ENCODE measurements at places on chromosomes 11 and 22.

DNA sequence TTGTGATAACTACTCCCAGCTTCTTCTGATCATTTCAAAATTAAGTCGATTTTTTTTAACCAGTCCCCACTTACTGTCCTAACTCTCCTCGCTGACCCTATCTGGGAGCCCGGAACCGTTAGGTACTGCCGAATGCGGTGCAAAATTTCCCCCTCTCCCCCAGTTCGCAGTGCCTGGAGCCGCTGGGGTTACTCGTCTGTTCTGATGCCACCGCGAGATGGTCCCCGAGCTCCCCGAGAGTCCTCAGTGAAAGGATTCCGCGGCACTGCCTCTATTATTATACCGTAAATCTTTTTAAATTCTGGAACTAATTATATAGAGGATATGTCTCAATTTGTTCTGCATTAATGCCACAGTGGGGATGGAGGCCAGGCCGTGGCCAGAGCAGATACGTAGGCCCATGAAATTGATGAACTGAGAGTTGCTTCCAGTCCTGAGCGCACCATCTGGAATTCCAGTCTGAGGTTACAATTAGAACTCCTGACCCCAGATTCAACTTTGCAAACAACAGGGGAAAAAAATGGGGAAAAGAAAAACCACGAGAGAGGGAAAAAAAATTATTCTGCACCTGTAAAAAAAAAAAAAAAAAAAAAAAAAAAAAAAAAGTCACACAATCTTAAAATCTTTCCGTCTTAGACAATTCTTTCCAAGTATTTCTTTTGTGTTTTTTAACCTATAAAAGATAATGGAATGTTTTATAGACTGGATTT, 4.3 kb upstream of the WT1 start:
- no peak overlapping the region for H3K27ac ChIP-seq
- peaks cover 31% of the 10 kb centered on the region for H3K4me1 ChIP-seq
- no peak for DNase-seq
- peaks cover 90% of the 10 kb centered on the region for H3K27me3 ChIP-seq
- H3K36me3 ChIP-seq, result no peaks in the 10 kb centered on the region

DNA sequence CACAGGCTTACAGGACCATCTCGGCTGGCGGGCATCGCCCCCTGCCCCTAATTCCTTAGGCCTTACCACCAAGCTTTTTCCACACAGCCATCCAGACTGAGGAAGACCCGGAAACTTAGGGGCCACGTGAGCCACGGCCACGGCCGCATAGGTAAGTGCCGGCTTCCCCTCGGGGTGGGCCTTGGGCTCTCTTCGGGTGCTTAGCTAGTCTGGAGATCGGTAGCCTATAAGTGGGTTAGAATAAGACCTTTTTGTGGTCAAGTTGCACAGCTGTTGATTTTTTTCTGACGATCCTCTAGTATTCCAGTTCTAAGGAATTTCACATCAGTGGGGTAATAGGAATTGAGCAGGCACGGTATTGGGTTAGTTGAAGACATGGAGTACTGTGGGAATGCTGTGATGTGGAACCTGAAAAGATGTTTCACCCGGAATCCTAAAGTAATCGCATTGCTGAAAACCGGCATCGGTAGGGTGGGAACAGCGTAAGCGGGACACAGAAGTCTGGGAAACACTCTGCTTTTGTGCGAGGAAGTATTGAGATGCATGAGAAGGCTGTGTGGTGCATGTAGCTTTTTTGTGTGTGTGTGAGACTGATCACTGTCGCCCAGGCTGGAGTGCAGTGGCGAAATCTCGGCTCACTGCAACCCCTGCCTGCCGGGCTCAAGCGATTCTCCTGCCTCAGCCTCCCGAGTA, 669 bp downstream of the RPL27A start:
- H3K27me3 ChIP-seq, result no peaks in the 10 kb centered on the region
- no peak for DNase-seq
- H3K4me1 ChIP-seq, result peaks cover 36% of the 10 kb centered on the region
- H3K36me3 ChIP-seq, result peaks cover 25% of the 10 kb centered on the region
- H3K4me3 ChIP-seq, result peak overlapping the region; percentile 74

DNA sequence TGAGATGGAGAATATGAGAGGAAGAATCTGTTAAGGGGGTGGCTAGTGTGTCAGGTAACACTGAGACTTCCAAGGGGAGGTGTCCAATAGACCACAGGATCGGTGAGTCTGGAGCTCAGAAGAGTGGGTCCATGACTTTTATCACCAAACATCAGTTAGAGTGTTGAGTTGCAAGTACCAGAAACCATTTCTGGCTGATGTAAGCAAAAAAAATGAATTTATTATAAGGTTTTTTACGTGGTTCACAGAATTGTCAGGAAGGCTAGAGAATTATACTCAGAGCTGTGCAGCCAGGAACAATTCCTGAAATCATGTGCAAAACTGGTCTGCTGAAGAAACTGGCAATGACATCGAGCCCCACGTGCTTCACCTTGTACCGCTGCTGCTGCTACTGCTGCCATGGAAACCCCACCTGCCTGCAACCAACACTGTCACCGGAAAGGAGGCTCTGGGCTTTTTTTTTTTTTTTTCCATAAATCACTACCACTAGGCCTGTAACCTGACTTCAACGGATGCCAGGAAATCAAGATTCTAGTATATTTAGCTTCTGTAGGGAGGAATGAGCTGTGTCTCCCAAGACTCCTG, 16.6 kb upstream of the STK33 start:
- H3K27ac ChIP-seq, result peak overlapping the region; percentile 77
- no peak for DNase-seq
- H3K4me1 ChIP-seq, result peaks cover 19% of the 10 kb centered on the region
- H3K27me3 ChIP-seq, result no peaks in the 10 kb centered on the region

GRCh38 chr11:119626871-119627270, 102.1 kb downstream of the NECTIN1 start:
- no peak overlapping the region for H3K4me3 ChIP-seq
- H3K27me3 ChIP-seq, result peaks cover 28% of the 10 kb centered on the region
- no peaks in the 10 kb centered on the region for H3K36me3 ChIP-seq
- H3K4me1 ChIP-seq, result no peaks in the 10 kb centered on the region

DNA sequence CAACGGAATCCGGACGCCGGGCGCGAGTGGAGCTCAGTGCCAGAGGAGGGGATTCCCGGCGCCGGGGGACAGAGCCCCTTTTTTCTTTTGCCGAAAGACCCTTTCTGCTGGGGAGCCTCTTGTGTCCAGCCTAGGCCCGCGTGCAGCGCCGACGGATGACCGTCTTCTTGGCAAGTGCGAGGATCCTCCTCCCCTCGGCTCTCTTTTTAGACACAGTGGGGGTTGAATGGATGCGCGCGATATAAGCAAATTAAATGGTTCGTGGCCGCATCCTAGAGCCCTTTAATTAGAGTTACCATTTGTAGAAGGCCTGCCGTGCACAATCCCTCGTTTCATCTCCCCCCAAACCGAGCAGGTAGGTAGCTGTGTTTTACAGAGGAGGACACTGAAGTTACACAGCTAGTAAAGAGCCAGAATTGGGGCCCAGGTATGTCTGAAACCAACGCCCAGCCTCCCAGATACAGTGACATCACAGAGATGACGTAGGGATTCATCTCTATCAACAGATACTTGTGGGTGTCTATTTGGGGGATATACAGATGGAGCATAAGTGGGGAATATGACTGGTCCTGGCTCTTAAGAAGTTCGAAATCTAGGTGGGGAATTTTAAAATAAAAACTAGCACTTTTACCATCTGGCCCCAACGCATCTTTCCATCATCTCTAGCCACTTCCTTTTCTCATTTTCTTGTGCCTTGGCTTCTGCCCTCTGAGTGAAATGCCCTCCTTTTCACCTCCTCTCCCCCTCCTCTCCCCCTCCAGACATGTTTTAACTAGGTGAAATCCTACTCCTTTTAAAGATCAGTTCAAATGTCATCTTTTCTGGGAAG, 875 bp downstream of the TCP11L1 start:
- peak overlapping the region; percentile 74 for H3K4me3 ChIP-seq
- DNase-seq, result no peak
- peaks cover 18% of the 10 kb centered on the region for H3K4me1 ChIP-seq
- peaks cover 4% of the 10 kb centered on the region for H3K36me3 ChIP-seq
- peak overlapping the region; percentile 98 for H3K27ac ChIP-seq

DNA sequence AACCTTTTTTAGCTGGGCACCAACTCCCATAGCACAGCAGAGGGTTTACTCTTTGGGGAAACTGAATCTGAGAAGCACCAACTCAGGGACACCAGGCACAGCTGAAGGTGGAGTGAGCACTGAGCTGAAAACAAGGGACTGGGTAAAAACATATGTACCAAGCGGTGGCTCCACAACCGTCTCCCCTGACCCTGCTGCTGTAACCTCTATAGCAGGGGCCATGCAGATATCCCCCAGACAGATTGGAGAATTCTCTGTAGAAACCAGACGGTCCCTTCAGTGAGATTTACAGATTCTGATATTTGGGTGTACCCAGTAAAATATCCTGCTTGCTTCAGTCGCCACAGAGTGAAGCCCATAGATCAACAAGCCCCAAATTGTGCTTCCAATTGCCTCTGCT, 4.3 kb upstream of the SNX32 start:
- H3K27ac ChIP-seq, result no peak overlapping the region
- no peak for DNase-seq
- H3K4me3 ChIP-seq, result no peak overlapping the region

GRCh38 chr11:44766112-44766971, 39.6 kb downstream of the TSPAN18 start:
- no peak overlapping the region for H3K4me3 ChIP-seq
- peak overlapping the region; percentile 91 for H3K27ac ChIP-seq
- H3K4me1 ChIP-seq, result peaks cover 63% of the 10 kb centered on the region
- no peaks in the 10 kb centered on the region for H3K36me3 ChIP-seq
- DNase-seq, result no peak

DNA sequence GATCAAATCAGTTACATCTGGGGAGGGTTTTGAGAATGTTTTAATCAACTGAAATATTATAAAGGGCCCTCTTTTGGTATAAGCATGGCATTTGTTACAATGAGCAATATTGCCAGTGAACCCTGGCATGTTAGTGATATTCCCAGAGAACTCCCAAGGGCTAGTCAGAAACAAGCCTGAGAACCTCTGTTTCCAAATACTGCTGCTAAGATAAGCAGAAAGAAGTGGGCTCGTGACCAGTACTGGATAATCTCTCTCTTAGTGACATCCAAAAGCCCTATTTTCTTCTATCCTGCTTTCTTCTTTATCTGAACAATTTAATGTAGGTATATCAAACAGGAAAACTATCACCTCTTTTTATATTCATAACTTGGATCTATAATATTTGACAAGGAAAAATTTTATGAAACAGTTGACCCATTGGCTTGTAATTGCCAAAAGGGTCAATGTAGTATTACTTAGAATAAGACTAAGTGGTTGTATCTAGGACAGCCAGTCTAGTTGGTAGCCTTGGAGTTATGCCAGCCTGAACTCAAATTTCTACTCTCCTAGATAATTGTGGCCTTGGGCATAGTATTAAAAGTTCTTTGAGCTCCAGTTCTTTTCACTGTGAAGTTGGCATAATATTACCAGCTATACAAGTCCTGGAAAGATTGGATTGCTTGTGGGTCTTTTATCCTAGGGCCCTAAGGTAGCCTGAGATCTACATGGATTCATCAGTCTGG, 15.7 kb downstream of the CAT start:
- peaks cover 45% of the 10 kb centered on the region for H3K36me3 ChIP-seq
- DNase-seq, result no peak
- H3K27ac ChIP-seq, result no peak overlapping the region
- no peak overlapping the region for H3K4me3 ChIP-seq
- no peaks in the 10 kb centered on the region for H3K27me3 ChIP-seq

DNA sequence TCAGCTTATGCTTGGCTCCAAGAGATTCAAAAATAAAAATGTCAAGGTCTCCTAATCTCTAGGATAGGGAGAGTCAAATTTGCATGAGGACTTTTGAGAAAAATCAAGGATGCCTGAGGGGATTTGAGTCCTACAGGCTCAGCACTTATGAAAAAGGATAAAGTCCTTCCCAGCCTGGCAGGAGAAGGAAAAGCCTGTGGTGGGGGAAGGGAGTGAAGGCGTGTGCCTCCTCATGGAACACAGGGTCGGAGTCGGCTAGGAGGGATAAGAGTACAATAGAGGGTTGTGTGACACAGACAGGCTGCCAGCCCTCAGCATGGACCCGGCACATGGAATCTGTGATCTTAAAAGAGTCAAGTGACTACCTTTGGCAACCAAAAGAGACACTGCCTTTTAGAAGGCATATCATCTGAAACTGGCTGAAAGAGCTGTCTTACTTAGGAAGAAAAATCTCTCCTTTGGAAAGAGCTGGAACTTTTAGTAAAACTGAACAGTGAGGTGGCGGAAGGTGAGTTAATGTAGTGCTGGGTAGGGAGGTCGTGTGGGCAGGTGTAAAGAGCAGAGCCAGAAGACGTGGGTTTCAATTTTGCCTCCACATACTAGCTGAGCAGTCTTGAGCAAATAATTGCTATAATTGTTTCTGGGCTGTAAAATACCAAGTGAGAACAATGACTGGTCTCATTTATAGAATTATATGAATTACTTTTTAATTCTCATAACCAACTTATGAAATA, 58.8 kb upstream of the RDX start:
- no peak for DNase-seq
- H3K36me3 ChIP-seq, result no peaks in the 10 kb centered on the region
- H3K4me3 ChIP-seq, result no peak overlapping the region
- H3K4me1 ChIP-seq, result no peaks in the 10 kb centered on the region
- no peak overlapping the region for H3K27ac ChIP-seq

DNA sequence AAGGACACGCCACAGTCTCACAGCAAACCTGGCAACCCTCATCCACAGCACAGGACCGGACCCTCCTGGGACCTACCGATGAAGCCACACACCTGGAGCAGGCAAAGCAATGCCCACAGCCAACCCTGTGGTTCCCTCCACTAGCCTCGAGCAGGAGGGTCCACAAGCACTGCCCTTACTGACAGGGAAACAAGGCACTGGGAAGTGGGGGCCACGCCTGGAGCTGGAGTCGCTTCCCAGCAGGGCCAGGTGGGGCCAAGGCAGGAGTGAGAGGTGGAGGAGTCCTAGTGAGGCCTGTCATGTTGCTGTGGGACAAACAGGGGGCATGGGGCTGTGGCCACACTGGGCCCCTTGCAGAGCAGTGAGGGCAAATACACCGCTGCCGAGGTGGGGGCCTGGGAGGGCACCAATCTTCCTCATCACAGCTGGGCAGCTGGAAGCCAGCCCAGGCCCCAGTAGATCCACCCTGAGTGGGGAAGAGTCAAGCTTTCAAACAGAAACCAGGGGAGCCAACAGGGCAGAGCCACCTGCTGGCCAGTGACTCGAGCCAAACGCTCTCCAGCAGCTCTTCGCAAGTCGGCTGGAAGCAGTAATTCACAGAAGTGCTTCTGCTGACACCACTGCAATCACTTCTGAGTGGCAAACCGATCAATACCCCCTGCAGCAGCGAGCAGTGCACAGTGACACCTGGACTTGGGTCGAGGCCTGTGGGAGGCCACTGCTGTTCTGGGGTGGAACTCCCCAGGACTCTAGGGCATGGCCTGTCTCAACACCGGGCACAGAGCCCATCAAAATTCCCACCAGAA, 13.7 kb downstream of the SULT4A1 start:
- peak; percentile 43 for DNase-seq
- H3K27ac ChIP-seq, result no peak overlapping the region
- H3K27me3 ChIP-seq, result peaks cover 24% of the 10 kb centered on the region
- H3K36me3 ChIP-seq, result no peaks in the 10 kb centered on the region

All from sigmoid colon (tissue), 7 donors.